ENCODE measurements at places on chromosomes 12 and 14. TPM values are rescaled to one million over a fixed set of nuclear protein-coding genes. Genes with fewer than 3 reads are reported as not detected.

DNA sequence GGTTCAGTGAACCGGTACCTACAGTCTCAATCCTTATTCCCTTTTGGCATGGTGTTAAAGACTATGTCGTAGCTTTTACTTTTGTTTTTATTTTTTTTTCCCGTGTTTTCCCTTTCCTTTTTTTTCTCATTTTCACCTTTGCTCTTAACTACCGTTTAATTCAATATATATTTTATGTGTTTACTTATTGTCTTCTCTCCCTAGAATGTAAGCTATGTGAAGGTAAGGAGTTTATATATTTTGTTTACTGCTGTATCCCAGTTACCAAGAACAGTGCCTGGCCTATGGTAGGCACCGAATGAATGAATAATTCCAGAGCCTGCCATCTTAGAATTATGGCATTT lies 261 bp upstream of the MLH3 start:
- no peak for DNase-seq

GRCh38 chr14:63515240-63515639 lies 27.9 kb downstream of the PPP2R5E start:
- DNase-seq: no peak

DNA sequence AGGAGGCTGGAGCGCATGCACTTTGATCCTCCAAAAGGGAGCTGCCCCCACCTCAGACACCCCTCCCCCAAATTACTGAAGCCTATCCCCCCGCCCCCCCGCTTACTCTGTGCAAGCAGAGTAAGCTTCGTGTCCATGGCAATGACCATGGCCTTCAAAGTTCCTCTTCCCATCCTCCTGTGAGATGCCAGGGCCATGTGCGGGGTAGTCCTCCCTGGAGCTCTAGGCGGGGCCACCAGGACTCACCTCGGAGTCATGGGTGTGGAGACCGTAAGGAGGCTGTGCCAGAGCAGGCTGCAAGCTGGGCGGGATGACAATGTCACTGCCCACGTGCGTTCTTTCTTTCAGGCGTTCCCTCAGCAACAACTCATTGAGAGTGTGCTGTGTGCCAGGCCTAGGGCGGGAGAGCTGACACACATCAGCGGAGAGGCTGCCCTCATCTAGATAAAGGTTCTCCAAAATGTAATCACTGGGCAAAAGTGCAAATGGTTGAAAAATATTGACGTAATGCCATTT lies 66.8 kb downstream of the C14orf132 start:
- DNase-seq: peak; percentile 40

- no peak for DNase-seq
Observed at GRCh38 chr14:102571043-102571442, 21.4 kb upstream of the RCOR1 start.

GRCh38 chr12:41940571-41940970 lies 204.1 kb downstream of the GXYLT1 start:
- DNase-seq: no peak

DNA sequence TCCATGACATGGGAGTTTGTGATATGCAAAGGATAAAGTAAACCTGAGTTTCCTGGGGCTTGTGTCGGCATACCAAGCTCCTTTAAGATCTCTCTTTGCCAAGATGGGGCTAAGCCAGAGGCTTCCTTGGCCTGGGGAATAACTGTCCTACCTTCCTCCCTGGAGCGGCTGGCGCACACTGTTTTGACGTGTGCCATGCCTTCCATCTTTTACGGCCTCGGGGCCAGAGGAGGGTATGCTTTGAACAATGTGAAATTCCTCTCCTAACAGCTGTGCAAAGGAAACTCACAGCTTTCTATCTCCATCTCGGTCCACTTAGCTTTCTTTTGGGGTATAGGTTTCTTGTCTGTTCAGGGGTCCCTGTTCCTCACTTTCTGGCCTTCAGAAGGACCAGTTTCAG lies 55.2 kb downstream of the NTF3 start:
- no peak for DNase-seq

- no peak for DNase-seq
Observed at GRCh38 chr12:120754792-120755191, 29.2 kb downstream of the ACADS start.

DNA sequence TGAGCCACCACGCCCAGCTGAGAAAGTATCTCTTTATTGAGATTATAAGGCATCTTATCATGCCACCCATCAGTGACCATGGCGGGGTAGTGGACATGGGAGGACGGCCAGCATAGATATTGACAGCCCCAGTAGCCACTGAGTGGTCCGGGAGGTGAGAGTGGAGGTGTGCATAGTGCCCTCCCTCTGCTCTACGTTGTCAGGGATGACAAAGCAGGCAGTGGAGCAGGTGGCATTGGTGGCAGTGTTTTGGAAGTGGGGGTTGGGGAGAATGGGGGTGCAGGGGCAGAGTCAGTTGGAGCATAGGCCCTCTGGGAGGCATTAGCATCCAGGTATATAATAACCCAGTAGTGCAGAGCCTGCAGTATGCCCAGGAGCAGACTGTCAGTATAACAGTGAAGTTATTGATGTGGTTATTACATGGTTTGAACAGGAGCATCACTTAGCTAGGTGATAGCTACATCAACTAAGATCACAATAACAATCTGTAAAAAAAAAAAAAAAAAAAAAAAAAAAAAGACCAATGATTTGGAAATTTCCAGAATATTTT lies 41.1 kb downstream of the GNG2 start:
- DNase-seq: no peak

DNA sequence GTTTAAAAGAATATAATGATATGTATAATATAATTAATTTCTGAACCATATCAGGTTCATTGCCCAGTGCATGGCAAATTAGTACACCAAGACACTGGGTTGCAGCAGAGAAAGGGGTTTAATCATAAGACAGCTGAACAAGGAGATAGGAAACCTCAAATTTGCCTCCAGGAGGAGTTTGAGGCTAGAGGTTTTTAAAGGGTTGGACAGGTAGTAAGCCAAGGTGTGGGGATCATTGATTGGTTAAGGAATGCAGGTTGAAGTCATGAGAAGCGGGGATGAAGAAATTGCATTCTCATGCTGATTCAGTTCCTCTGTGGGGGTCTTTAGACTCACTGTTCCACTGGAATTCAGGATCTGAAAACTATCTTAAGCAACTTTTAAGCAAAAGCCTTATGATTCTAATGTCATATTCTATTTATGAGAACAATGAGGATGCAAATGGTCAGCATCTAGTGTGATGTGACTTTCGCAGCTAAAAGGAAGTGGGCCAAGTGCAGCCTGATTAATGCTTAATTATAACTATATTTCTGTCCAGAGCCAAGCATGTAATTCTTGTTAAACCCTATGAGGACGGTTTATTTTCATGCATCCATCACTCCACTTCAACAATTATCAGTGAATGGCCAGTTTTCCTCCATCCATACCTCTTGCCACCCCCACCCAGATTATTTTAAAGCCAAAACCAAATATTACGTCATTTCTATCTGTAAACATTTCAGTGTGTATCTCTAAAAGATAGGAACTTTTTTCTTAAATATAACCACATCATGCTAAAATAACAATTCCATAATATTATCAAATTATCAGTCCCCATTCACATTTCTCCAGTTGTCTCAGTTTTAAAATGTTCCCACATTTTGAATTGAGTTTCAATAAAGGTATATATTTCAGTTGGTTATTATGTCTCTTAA lies 14.9 kb downstream of the RNF212B start:
- DNase-seq: no peak

GRCh38 chr14:49853158-49853477 lies 530 bp upstream of the NEMF start:
- no peak for DNase-seq

DNA sequence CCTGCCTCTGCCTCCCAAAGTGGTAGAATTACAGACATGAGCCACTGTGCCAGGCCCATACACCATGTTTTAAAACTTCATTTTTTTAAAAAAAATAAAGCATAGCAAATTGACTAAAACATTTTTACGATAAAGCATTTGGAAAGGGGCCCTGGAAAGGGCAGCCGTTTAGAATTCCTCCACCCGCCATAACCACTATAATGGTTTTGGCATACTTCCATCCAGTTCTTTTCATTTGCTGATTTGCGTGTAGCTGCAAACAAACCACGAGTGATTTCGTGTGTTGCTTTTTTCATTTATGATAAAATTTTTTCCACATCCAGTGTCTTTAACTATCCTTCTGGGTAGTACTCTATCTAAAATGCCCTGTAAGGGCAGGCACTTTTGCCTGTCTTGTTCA lies 91.8 kb upstream of the RIN3 start:
- no peak for DNase-seq

GRCh38 chr12:130968611-130969010 lies 14.9 kb downstream of the ADGRD1 start:
- peak; percentile 5 for DNase-seq

DNA sequence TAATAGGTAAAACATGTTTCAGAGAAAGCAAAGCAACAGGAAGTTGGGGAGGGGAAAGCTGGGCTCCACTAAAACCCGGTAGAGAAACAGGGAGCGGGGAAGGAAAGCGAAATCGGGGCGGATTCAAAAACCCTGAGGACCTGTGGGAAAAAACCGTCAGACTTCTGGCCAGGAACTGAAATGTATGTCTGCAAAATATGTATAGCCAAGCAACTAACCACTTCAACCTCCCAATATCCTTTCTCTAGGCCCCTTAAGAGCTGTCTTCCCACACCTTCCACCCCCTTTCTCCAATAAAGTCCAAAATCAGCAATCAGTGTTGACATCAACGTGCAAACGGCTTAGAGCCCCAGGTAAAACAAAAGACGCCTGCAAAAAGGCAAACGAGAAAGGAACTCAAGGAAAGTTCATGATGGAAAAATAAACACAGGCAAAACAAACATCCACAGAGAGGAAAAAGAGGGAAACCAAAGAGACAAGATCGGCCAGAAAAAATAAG lies 32.8 kb downstream of the SIX1 start:
- DNase-seq: no peak

- no peak for DNase-seq
Observed at GRCh38 chr12:31342286-31342685, 16.3 kb upstream of the SINHCAF start.

GRCh38 chr12:93442411-93443340 lies 929 bp upstream of the UBE2N start:
- no peak for DNase-seq

GRCh38 chr14:58513272-58513671 lies 85.8 kb downstream of the KIAA0586 start:
- DNase-seq: no peak

DNA sequence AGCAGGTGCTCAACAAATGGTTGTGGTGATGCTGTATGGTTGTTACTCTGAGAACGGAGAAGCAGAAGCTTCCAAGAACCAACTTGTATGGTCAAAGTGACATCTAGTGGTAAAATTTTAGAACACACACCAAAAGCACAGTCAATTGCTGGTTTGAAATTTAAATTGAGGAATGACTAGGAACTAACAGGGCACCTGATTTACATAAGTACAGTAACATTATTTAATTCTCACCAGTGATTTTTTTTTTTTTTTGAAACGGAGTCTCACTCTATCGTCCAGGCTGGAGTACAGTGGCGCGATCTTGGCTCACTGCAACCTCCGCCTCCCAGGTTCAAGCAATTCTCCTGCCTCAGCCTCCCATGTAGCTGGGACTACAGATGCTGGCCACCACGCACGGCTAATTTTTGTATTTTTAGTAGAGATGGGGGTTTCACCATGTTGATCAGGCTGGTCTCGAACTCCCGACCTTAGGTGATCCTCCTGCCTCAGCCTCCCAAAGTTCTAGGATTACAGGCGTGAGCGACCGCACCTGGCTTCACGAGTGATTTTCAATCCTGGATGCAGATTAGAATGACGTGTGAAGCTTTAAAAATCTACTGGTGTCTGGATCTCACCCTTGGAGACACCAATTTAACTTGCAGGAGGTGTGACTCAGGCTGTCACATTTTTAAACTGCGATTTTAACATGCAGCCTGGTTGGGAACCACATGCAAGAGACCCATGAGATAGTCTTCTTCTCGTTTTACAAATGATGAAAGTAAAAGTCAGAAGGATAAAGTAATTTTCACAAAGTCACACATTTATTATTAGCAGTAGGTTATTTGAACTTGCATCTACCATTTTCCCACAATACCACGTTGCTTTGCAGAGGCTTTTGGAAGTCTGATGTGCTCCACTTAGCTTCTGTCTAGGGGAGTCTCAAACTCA lies 14.1 kb upstream of the NUMB start:
- DNase-seq: no peak

Gene RNF34
- 24.3 TPM for total RNA-seq

Gene NRXN3
- 17.0 TPM for total RNA-seq

Gene KRT73
- not detected for total RNA-seq

Gene SLC38A2
- total RNA-seq: 234 TPM

Gene PKP2
- 9.7 TPM for total RNA-seq

Gene DCP1B
- 16.2 TPM for total RNA-seq

Gene OAS3
- total RNA-seq: 22.8 TPM

Gene ADSS1
- 7.0 TPM for total RNA-seq
